ENCODE measurements at places on chromosomes 7 and 10.
A peak's percentile ranks its signal among the peaks of the same experiment; 100 is the strongest.

DNA sequence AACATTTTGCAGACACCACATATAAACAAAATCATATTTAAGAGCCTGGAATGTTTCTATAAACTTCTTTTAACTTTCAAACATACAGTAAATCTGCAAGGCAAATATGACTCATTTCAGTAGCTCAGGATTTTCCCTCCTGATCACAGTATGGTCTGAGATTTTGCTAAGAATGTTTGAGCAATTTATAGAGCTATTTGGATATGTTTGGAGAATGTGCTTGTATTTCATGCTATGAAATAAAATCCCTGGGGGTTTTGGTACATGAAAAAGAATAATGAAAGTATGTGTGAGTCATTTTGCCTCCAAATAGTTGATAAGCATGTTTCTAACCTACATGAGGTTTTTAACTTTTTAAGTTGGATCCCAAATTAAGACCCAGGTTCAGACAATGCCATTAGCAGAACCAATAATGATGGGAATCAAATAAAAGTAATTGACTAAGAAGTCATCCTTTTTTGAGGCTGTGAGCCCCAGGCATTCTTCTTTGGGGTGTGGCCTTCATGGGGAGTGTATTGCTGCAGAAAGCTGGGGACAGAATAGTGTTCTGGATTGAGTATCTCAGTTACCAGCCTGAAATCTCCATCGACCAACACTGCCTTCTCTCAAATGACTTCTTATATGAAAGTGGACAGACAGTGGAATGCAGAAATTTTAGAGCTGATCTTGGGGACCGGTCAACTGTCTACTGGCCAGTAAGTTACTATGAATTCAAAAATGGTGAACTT is 66.1 kb upstream of the AGBL3 start:
- DNase-seq = no peak

DNA sequence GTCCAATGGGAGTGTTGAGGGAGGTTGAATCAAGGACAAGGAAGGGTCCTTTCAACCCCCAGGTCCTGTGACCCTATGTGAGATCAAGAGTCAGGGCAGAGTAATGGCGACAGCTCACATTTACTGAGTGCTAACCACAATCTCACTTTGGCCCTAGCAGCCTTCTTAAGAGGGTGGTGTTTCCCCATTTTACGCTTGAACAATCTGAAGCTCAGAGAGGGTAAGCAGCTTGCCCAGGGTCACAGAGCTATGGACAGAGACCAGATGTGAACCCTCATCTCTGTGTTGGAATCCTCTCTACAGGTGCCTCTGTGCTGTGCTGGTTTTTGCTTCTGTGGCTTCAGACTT is 102.0 kb downstream of the GRK5 start:
- no peak for DNase-seq

DNA sequence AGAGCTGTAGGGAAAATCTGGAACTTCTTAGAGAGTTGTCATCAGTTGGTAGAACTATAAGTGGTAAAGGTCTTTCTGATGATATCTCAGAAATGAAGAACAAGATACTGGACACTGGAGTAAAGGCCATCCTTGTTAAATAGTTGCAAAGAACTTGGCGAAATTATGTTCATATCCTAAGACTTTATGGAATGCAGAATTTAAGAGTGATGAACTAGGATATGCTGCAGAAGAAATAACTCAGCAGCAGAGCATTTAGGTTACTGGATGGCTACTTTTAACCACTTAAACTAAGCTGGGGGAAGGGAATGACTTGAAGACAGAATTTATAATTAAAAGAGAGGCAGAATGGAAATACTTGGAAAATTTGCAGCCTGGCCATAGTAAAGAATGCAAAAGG is 23.7 kb downstream of the PTEN start:
- no peak for DNase-seq

GRCh38 chr7:143416565-143417149 is 8.0 kb upstream of the EPHA1 start:
- DNase-seq = no peak

- no peak for DNase-seq
Measured at GRCh38 chr10:82267014-82267413, 392.0 kb downstream of the NRG3 start.

- no peak for DNase-seq
Measured at GRCh38 chr7:130242198-130243014, 24.3 kb upstream of the CPA2 start.

GRCh38 chr7:78587443-78588044 is 789.0 kb downstream of the PHTF2 start:
- no peak for DNase-seq

DNA sequence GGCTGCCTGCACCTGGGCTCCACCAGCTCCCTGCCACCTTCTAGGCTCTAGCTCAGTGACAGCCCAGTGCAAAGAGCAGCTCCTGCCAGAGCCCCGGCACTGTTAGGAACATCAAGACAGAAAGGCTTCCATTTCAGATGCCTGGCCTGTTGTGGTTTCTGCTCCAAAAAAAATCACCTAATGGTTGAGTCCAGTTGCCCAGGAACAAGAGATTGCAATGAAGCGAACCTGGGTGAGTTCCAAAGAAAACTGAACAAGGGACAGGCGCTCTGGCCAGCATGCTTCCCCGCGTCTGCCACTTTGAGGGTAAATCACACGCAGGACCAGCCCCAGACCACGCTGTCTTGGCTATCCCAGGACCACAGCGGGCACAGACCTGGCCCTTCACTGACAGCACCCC is 47.0 kb upstream of the RASGEF1A start:
- DNase-seq = no peak

DNA sequence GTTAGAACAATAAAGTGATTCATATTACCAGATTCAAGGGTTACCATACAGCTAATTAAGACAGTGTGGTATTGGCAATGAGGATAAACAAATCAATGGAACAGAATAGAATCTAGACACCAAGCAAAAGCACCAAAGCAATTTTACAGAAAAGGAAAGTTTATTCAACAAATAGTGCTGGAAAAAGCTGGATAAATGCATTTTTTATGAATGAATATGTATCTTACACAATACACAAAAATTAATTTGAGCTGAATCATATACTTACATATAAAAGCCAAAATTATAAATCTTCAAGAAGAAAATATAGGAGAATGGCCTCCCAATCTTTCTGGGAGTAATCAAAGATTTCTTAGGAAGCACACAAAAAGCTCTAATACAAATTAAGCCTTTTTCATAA is 220.4 kb upstream of the PTN start:
- no peak for DNase-seq

GRCh38 chr10:4129866-4130477 is 345.0 kb upstream of the KLF6 start:
- DNase-seq = no peak

DNA sequence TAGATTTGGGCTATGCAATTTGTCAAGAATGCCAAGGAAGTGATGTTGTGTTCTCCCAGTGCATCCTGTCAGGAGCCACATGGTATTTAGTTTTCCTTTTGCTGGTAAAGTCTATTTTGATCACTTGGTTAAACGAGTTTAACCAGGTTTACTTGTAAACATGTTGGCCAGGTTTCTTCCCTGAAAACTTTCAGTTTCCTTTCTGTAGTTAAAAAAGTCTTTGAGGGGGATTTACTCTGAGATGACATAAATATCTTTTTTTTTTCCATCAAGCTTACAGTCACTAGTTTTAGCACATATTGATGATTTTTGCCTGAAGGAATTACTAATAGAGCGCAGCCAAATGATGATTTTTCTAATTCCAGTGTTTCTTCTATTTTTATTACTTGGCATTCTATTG is 320.5 kb downstream of the PHF14 start:
- no peak for DNase-seq

GRCh38 chr10:77925410-77925794 is 1.2 kb downstream of the DLG5 start:
- DNase-seq = no peak

- peak; percentile 38 for DNase-seq
Measured at GRCh38 chr7:95509199-95509598, 23.5 kb downstream of the ASB4 start.

DNA sequence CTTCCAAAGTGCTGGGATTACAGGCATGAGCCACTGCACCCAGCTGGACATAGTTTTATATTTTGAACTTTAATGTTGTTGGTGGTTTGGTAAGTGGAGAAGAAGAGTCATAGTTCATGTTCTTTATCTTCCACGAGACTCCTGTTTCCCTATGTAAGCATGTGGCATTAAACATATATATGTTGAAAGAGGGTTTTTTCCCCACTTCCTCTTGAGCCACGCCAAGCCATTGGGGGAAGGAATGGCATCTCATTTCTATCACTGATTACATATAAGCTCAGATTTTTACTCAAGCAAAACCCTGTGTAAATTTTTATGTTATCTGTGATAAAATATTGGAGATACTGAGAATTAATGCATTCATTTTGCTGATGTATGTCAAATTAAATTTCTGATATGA is 300.4 kb downstream of the PHF14 start:
- no peak for DNase-seq

Data from DMS79 (cell line).